ENCODE measurements at places on chromosomes 4 and X.

GRCh38 chr4:73850261-73850970 lies 2.7 kb upstream of the PF4V1 start:
- no peak for DNase-seq

DNA sequence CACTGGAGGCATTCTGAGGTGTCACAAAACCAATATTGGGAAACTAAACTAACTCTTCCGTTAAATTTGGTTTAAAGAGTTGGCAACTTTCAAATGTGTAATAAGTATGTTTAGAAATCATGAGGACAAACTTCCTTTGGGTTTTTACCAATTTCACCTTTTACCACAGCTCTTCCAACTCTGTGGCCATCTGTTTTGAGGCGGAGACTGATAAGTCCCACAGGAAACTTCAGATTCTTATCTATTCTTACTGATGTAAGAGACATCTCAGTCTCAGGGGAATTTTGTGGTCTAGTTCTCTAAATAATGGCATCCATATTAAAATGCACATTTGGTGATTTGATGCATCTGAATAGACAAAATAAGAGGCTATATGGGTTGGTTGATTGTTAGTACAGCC lies 229.2 kb upstream of the AFF2 start:
- DNase-seq, result no peak

GRCh38 chrX:126552313-126553022 lies at the start of gene DCAF12L1:
Gene DCAF12L1, minus strand, starts transcription at chrX:126552814. Its CDS starts 206 bp downstream, at chrX:126552608.
- no peak for DNase-seq

DNA sequence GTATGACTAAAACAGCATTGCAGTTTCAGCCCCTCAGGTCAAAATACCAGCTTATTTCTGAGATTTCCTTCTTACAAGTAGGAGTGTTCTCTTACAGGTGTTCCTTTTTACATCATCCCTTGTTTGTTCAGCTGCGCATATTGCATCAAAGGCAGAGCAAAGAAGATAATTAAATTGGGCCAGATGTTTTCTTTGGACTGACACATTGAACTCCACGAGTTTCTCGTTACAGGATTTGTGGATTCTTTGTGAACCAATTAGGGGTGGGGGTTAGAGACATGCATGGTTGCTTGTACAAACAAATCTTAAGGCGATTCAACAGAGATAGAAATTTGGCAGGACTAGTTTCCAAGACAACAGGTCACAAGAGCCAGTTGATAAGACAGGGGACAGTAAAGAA lies 95.7 kb downstream of the SPANXN4 start:
- no peak for DNase-seq

DNA sequence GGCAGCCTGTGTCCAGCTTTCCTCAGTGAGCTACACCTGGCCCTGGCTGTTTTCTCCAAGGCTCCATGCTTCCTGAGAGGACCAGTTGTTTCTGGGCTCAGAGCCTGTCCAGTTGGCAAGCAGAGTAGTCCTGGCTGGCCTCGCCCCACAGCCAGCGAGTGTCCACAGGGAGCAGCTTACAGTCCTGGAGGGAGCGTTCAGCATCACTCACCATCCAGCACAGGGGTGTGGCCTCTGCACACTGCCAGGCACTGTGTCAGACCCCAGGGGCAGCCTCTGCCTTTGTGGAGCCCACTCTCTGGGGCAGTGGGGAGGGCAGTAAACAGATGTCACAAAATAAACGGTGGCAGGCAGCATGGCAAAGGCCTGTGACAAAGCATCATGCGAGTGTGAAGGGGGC lies 23.9 kb downstream of the EVC start:
- no peak for DNase-seq

DNA sequence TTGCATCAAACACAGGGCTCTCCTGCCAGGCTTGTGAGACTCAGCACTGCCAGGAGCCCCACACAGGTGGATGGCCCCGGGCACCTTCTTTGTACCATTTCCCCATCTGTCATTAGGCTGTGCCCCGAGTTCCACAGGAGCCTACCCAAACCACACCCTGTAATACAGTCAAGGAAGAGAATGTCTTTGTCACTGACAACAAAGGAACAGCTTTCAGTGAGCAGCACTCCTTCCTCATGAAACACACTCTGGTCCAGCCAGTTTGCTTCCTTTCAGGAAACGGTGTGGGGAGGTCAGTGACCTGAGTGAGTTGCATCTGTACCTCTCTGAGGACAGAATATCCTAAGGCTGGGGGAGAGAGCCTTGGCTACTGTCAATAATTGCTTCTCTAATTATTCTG lies 53.7 kb downstream of the LNX1 start:
- DNase-seq, result no peak

DNA sequence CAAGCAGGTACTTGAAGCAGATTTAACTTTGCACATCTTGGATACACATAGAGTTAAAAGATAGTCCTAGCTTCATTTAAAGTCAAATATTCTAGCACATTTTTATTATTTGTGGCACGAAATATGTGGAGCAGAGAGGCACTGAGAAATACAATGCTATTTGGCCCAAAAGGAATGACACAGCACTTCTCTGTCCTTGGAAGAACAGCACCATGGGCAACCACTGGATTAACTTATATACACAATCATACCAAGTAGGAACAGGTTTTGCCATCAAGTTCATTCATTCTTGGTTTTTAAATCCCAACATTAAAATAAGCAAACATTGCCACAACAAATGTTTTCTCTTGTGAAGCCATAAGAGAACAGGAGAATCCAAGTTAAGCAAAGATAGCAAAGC lies 924 bp upstream of the ENAM start:
- DNase-seq, result no peak

- no peak for DNase-seq
Measured at GRCh38 chr4:153623491-153623890, 60.6 kb upstream of the TLR2 start.

DNA sequence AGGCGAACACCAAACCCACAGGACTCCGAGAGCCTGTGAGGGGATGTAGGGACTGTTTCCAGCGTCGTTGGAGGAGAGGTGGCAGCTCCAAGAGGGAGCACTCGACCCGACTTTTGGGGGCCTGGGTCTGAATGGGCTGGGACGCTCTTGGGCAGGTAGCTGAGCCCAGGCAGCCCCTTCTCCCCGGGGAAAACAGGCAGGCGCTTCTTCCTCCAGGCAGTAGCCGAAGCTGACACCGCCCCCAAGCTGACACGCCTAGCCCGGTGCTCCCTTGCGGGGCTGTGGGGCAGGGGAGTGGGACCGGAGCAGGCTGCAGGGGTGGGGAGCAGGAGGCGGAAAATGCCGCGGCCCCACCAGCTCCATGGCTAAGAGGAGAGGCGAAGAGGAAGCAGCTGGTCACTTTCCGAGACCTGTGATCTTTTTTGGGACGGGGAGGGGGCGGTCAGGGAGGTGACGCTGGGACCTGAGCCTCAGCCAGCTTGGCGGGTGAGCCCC lies 4.2 kb downstream of the NKX1-1 start:
- no peak for DNase-seq

DNA sequence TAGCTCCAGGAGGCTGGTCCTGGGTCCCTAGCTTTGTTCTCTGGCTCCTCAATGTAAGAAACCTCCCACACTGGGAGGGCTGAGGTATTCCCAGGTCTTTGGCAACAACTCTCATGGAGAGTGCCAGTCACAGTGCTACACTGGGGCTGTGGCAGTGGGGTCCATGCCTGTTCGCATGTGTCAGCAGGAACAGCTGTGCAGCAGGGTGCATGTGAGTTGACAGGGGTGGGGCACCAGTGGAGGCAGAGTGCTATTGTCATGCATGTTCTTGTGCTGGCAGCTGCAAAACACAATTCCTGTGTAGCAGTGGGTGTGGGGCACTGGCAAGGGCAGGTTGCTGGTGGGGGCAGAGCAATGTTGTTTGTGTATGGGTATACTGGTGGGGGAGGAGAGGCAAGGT lies 246.0 kb downstream of the CXXC4 start:
- DNase-seq, result no peak

DNA sequence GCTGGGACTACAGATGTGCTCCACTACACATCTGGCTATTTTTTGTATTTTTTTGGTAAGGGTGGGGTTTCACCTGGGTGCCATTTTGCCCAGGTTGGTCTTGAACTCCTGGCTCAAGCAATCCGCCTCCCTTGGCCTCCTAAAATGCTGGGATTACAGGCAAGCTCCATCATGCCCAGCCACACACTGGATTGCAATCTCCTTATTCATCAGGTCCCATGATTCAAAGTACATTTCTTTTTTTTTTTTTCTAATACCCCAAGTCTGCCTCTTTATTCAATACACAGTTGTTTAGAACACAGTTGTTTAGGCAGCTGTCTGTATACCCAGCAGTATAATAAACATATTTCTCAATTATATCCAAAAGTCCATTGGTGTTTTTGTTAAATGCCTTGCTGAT lies 130.3 kb upstream of the ARSJ start:
- DNase-seq, result no peak

DNA sequence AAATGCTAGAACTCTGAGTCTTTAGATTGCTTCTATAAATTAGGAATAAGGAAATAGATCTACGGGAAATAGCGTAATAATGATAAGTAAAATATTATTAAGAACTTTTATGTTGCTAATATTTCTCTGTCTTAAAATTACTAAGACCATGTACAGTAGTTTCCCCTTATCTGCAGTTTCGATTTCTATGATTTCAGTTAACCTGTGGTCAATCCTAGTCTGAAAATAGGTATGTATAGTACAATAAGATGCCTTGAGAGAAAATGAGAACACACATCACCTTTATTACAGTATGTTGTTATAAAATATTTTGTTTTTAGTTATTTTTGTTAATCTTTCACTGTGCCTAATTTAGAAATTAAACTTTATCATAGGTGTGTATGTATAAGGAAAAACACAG lies 92.6 kb downstream of the CCSER1 start:
- DNase-seq, result no peak

- no peak for DNase-seq
Measured at GRCh38 chrX:65993915-65994460, 45.9 kb downstream of the VSIG4 start.

DNA sequence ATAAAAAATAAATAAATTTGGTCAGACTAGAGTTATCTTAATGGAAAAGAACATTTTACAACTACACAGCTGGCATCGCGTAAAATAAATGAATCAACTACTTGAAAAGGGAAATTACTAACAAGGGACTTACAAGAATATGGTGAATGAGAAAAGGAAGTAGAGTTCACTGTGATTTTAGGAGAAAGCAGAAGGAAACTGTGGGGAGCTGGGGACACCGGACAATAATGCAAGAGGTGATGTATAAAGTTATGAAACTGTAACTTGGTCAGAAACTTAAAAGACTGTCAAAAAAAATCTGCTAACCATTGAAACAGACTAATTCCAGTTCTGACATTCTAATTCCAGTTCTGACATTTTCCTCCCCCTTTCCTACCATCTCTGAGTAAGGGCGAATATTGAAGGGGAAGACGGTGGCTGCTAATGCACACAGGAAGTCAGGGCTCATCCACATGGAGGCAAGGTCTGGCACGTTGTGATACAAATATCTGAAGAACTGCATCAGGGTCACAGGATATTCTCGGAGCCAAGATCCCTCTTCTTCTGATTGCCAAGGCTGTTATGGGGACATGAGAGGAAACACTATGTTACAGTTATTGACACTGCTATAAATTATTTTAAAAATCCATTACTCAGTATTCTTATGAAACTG lies 170.5 kb downstream of the CDS1 start:
- no peak for DNase-seq

GRCh38 chr4:77073106-77073809 lies 2.5 kb downstream of the CCNI start:
- DNase-seq, result no peak

DNA sequence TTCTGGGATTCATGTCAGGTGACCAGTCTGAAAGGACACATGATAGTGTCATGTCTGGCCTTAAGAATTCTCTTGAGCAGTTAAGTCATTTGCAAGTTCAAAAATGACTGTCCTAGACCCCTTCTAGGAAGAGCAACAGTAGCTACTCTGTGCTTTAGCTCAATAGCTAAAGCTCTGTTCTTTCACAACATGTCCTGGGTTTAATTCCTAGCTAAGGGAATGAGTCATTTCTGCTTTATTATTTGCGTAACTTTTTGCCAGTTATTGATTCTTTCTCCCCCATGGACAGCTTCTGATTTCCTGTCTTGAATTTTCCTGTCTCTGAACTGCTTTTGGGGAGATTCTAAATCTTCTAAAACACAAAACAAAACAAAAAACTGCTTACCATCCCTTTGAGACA lies 1055.8 kb upstream of the DIAPH2 start:
- DNase-seq, result no peak

- no peak for DNase-seq
Measured at GRCh38 chrX:74458736-74459135, 37.4 kb downstream of the SLC16A2 start.

Data from D721Med (cell line).